Activated CD4-positive, alpha-beta memory T cell treated with anti-CD3 and anti-CD28 coated beads, Interleukin-2, amount 10 ng/mL, durations not matched to agents 7 days and 5 days (primary cell): ENCODE measurements at places on chromosomes 4 and X.

DNA sequence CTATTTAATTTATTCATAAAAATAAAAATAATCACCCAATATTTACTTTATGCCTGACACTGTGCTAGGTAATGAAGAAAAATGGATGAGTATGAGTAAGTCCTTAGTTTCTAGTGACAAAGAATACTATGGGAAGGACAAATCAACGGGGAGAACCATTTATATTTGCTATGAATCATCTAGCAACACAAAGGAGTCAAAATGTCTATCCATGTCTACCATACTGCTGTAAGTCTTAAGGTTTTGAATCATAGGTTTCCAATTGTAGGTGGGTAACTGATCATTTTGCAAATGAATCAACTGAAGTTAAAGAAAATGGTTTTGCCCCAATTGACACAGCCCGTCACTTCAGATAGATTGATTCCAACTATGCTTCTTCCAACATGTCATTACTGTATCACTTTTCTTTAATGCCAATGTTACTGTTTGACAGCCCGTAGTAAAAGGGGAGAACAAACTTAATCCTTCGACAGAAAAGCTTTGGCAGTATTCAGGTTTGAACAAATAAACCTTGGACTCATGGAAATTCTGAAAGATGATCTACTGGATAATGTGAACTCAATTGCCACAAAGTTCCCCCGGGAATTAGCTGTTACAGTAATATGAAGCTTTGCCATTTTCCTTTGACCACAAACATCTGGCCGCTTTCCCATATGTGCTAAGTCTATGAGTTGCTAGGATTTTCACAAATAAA, 3.2 kb downstream of the TDO2 start:
- H3K27ac ChIP-seq = no peak overlapping the region
- no peaks in the 10 kb centered on the region for H3K36me3 ChIP-seq
- DNase-seq = no peak
- H3K4me1 ChIP-seq = peaks cover 8% of the 10 kb centered on the region

- H3K27ac ChIP-seq = no peak overlapping the region
- peaks cover 3% of the 10 kb centered on the region for H3K27me3 ChIP-seq
- no peak for DNase-seq
- H3K4me1 ChIP-seq = no peaks in the 10 kb centered on the region
- no peak overlapping the region for H3K4me3 ChIP-seq
Measured at GRCh38 chr4:42809419-42810084, 83.0 kb upstream of the GRXCR1 start.

DNA sequence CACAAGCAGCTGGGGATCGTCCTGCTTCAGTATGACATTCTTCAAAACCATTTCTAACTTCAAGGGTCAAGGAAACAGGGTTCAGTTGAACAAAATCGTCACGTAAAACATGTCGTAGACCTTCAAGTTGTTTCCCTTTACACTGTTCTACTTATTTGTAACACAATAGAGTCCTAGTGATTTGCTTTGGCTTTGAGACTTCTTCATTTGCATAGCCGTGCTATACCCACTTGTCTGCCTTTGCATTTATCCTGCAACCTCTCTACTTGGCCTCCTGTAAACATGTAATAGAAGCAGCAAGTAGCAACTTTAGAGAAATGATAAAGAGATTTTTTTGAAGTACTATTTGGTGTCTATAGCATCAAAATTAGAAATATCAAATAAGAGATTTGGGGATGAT, 194.9 kb downstream of the SLC7A11 start:
- no peaks in the 10 kb centered on the region for H3K36me3 ChIP-seq
- H3K4me1 ChIP-seq = no peaks in the 10 kb centered on the region
- H3K4me3 ChIP-seq = no peak overlapping the region
- H3K27me3 ChIP-seq = no peaks in the 10 kb centered on the region
- no peak overlapping the region for H3K27ac ChIP-seq

DNA sequence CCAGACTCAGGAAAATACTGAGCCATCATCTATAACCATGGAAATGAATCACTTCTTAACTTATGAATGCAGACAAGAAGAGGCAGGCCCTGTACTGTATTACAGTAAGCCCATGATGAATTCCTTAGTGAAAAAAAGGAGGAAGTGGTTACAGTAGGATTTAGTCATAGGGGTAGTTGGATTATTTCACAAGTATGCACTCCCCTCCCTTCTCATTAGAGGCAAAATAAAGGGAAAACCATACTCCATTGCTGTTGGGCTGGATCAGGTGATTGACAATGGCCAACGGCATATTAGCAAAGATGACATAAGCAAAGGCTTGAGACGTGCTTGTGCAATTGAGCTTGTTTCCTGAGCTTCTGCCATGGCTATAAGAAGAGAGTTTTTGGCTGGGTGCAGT, 181.1 kb upstream of the PRPS2 start:
- no peak for DNase-seq
- H3K27ac ChIP-seq = no peak overlapping the region
- H3K4me3 ChIP-seq = no peak overlapping the region
- no peaks in the 10 kb centered on the region for H3K27me3 ChIP-seq

GRCh38 chrX:96715481-96715880, 30.8 kb downstream of the DIAPH2 start:
- H3K4me1 ChIP-seq = no peaks in the 10 kb centered on the region
- H3K36me3 ChIP-seq = peaks cover 6% of the 10 kb centered on the region
- H3K4me3 ChIP-seq = no peak overlapping the region
- DNase-seq = no peak
- no peak overlapping the region for H3K27ac ChIP-seq

DNA sequence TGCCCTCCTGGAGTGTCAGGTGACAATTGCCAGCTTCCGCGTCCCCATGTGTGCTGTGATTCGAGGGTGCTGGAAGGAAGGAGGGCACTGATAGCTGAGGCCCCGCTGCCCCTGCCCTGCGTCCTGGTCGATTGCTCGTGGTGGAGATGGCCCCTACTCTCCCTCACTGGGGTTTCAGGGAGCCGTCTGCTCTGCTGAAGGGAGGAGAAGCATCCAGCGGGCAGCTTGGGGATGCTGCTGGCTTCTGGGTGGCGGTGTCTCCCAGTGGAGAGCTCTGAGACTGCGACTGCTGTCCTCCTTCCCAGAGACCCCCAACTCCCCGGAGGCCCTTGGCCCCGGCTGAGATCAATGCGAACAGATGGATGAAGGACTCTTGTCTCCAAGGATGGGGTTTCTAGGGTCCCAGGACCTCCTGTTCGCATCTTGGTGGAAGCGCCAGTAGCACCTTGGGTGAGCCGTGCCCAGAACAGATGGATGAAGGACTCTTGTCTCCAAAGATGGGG, 98.6 kb downstream of the PSAPL1 start:
- H3K4me1 ChIP-seq = no peaks in the 10 kb centered on the region
- no peak for DNase-seq
- no peaks in the 10 kb centered on the region for H3K27me3 ChIP-seq
- H3K36me3 ChIP-seq = no peaks in the 10 kb centered on the region
- no peak overlapping the region for H3K27ac ChIP-seq
